ENCODE measurements at places on chromosomes 5 and 9.

- DNase-seq = no peak
Measured at GRCh38 chr5:131563434-131564228, 71.4 kb downstream of the RAPGEF6 start.

- no peak for DNase-seq
Measured at GRCh38 chr9:83472764-83473163, 65.4 kb downstream of the FRMD3 start.

GRCh38 chr5:164501344-164501743 is 995.9 kb downstream of the MAT2B start:
- no peak for DNase-seq

GRCh38 chr9:126971261-126971660 is 56.7 kb downstream of the RALGPS1 start:
- DNase-seq = no peak

GRCh38 chr9:116868201-116868600 is 181.1 kb downstream of the TRIM32 start:
- no peak for DNase-seq

DNA sequence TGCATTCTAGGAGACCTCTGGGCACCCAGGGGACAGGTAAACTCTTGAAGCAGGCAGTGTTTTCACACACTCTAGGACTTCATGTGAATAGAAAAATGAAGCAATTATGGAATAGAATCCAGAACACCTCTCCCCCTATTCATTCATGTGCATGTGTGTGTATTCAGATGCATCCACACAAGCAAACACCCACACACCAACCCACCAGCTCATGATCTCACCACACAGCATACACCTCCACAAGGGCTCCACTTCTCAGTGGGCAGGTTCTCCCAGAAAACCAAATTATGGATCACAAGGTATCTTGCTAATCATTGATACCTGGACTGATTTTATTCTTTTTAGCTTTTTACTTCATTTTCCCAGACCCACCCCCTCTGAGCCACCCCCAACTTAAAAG is 21.2 kb upstream of the HSD17B3 start:
- DNase-seq = no peak

DNA sequence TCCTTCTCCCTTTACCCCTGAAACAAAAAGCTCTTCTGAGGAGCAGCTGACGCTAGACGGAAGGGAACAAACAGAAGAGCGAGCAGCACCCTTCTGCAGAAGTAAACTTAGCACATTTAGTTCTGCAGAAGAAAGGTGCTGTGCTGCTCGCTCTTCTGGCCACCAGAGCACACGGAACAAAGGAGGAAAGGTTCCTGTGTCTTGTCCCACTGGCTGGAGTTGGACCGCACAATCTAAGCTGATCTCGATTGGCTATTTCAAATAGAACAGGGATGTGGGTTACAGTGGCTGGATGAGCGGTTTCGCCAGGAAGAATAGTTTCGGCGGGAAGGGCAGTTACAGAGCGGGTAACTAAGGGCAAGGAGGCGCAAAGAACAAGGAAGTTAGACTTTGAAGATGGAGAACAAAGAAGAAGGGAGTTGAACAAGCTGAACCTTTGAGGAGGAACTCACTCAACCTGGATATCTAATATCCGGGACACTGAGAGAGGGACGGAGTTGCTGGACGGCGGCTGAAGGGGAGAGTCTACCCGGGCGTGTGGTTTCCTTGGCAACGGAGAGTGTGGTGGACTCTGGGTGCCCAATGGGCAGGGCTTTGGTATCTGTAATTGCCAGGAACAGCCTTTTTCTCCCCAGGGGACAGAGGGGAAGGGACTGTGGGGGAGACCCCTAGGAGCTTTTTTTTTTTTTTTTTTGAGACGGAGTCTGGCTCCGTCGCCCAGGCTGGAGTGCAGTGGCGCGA is 7.1 kb downstream of the GTF3C5 start:
- DNase-seq = no peak

DNA sequence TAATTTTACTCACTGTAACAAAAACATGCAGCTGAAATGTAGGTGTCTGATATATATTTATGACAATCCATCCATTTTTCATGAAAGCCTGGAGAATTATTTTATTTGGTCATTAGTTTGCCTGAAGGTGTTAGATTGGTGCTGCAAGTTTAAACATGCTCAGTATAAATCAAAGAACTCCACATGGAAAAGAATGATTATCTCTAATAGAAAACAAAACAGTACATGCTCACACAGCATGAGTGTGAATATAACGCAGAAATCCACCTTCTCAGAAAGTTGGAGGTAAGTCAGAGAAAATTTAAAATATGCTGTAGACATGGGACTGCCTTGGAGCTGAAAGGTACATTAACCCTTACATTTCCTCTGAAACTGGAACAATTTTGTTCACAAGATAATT is 165.5 kb upstream of the RGS7BP start:
- DNase-seq = no peak

DNA sequence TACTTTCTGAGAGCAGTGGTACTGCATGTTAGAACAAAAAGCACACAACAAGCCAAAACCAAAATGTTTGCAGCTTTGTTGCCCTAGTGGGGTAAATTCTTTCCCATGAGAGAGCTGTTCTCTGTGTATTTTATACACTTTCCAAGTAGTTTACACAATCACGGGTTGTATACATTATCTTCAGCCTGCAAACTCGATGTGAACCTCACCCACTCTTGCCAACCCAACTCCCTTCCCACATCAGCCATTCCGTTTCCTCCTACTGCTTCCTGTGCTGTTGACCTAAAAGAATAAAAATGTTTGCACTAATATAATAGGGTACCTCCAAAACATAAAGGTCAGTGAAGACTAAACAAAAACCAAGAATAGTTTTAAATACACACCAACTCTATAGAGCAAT is 47.0 kb downstream of the IQGAP2 start:
- DNase-seq = no peak

- DNase-seq = no peak
Measured at GRCh38 chr9:70954596-70955143, 166.8 kb downstream of the TRPM3 start.

DNA sequence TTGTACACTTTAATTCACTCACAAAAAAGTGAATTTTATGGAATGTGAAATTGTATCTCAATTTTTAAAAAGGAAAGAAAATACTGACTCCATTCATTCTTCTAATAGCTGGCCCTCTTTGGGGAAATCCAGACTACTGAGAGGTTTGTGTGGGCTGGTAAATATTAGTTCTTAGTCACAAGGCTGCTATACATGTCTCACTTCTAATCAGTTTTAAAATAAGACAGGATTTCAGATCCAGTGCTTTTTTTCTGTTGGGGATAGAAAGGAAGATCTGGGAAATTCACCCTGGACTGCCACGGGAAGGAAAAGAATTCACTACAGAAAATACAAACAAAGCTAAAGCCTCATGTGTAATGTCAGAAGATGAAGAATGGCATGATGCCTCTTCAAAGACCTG is 32.7 kb upstream of the ADAMTSL1 start:
- DNase-seq = no peak

DNA sequence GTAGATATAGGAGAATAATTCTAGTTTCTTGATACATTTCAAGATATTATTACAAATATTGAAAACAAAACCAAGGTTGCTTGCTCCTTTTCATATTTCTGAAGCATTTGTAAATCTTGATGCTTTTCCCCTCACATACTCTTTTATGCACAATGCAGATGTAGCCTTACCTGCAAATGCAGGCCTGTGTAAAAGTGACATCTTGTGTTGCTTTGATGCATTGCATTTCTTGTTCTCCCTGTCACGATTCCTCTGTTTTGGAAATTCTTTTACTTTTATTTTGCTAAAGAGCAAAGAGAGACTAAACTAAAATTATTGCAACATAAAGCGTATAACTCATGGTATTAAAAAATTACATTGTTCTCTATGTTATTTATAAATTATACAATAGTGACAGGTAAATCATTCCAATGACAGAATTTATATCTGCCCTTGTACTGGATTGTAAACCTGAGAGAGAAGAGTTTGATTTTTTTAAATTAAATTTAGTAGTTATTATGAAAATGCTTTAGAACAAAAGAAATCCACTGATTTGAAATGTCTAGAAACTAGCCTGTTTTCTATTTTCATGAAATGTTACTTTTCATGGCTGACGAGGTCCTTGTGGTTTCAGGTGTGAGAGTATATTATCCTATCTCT is 970.0 kb downstream of the MAT2B start:
- DNase-seq = no peak

DNA sequence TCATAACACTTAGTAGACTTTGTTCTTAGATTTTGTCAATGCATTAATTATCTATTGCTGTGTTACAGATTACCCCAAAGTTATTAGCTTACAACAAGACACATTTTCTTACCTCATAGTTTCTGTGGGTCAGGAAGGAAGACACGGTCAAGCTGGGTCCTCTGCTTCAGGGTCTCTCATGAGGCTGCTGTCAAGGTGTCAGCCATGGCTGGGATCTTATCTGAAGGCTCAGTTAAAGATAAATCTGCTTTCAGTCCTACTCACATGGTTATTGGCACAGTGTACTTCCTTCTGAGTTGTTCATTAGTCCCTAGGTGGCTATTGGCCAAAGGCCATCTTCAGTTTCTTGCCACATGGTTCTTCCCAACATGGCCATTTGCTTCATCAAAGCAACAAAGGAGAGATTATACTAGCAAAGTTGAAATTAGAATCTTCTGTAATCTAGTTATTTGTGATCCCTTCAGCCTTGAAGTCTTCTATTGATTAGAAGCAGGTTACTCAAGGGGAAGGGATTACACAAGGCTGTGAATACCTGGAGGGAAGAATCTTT is 25.2 kb downstream of the TDRD7 start:
- no peak for DNase-seq

Measured in activated T-helper 1 cell treated with anti-CD3 and anti-CD28 coated beads, Interleukin-2, amount 50 U/mL, for 16 hours (primary cell).